ENCODE measurements at places on chromosomes 12 and 14.

- no peak for DNase-seq
These were observed 3.6 kb downstream of the COQ6 start for GRCh38 chr14:73953731-73954130.

DNA sequence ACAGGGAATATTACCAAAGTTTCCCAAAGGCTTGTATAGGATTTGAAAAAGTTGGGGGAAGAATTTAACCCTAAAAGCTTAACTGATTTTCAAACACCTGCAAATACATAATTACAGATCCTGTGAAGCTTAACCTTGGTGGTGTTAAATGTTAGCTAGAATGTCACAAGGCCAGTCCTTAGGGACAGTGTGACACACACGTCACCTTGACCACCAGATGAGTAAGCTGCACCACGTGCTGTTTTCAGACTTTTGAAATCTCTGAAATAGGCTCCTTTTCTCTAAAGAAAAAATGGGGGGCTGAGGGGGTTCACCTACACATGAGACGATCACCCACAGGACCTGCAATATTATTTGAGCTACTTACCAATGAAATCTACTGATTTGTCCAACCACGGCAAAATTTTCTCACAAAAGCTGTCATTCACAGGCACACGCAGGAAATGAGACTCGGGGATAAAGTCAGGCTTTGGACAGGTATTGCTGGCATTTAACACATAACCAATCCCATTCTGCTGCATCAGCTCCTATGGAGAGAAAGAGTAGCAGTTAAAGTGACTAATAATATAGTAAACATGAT lies 75.9 kb downstream of the DUSP16 start:
- no peak for DNase-seq

- DNase-seq = no peak
These were observed 20.4 kb upstream of the AMN start for GRCh38 chr14:102902086-102902485.

- no peak for DNase-seq
These were observed 105.0 kb upstream of the CPNE8 start for GRCh38 chr12:39010406-39010805.

DNA sequence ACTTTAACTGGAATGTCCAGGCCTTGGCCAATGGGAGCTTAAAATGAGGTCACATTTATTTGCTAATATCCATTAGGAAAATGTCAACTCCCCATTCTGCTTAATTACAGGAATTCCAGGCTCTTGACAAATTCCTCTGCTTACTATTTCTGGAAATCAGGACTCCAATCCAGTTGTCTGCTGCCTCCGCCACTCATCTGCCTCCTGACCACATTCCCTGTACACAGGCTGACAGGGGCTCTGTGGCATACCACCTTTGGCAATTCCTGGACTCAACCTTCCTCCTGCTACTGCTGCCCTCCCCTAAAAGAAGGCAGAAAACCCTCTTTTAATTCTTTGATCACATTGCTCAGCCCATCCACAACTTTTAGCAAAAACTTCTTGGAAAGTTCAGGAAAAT lies 37.9 kb downstream of the KICS2 start:
- no peak for DNase-seq

DNA sequence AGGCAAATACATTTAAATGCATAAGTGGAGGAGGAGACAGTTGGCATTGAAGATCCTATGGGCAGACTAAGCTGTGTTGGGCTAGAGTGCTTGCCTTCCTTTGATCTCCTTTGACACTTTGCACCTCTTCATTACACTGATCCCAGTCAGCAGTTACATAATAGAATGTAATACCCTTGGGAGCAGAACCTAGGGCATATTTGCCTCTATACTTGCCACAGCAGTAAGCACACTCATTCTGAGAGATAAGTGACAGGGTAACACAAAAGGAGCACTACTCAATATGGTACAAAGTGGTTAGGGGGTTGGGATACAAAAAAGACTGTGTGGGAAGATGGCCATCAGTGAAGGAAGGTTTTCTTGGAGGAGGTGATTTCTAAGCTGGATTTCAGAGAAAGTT lies 9.0 kb downstream of the MARS1 start:
- no peak for DNase-seq

- no peak for DNase-seq
These were observed 2.7 kb upstream of the MYF5 start for GRCh38 chr12:80714055-80714454.

GRCh38 chr14:93051600-93052546 lies 63.9 kb downstream of the ITPK1 start:
- no peak for DNase-seq

- no peak for DNase-seq
These were observed 91.9 kb downstream of the SYNE3 start for GRCh38 chr14:95424529-95424928.

DNA sequence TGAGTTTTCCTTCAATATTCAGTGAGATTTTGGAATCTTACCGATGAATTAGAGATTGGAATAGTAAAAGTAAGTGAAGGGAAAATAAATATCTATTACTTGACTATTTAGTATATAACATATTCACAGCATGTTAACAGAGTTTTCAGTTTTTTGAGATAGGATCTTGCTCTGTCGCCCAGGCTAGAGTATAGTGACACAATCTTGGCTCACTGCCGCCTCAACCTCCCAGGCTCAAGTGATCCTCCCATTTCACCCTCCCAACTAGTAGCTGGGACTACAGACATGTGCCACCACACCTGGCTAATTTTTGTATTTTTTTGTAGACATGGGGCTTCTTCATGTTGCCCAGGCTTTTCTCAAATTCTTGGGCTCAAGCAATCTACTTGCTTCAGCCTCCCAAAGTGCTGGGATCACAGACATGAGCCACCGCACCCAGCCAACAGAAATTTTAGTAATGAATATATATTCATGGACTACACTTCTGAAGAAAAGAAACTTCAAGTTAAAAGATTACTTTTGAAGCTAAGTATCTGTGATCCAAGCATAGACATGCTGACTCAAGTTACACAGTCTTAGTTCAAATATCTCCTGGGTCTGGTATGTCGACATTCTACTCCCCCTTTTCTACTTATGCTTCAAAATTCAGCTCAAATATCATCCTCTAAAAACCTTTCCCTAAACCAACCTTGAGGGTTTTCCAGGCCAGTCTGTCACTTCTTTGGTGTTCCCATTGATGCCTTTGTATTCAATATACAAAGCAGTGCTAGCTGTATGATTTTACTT lies 13.8 kb downstream of the UBE2N start:
- DNase-seq = no peak

GRCh38 chr12:120261951-120262851 lies 3.3 kb downstream of the PXN start:
- DNase-seq = no peak

GRCh38 chr12:122023339-122024131 lies 1.9 kb downstream of the BCL7A start:
- no peak for DNase-seq

- DNase-seq = peak; percentile 24
These were observed at the start of gene MDGA2 for GRCh38 chr14:47675466-47676314. TSS of gene MDGA2 (minus strand) at chr14:47675605.

- no peak for DNase-seq
These were observed 18.6 kb downstream of the LGMN start for GRCh38 chr14:92729634-92730358.

GRCh38 chr12:92041742-92042141 lies 103.9 kb downstream of the BTG1 start:
- DNase-seq = no peak

GRCh38 chr14:24993631-24994030 lies 56.3 kb downstream of the STXBP6 start:
- no peak for DNase-seq

- DNase-seq = no peak
These were observed 279.3 kb downstream of the MED13L start for GRCh38 chr12:115998119-115998633.

- DNase-seq = no peak
These were observed 23.2 kb downstream of the MAPK1IP1L start for GRCh38 chr14:55074662-55075061.
